ENCODE measurements at places on chromosomes 1 and 21.

- DNase-seq: no peak
Observed at GRCh38 chr1:175270361-175270760, 77.8 kb upstream of the KIAA0040 start.

- no peak for DNase-seq
Observed at GRCh38 chr1:226985239-226985838, 45.2 kb downstream of the COQ8A start.

- DNase-seq: no peak
Observed at GRCh38 chr1:175405766-175406165, 213.2 kb upstream of the KIAA0040 start.

DNA sequence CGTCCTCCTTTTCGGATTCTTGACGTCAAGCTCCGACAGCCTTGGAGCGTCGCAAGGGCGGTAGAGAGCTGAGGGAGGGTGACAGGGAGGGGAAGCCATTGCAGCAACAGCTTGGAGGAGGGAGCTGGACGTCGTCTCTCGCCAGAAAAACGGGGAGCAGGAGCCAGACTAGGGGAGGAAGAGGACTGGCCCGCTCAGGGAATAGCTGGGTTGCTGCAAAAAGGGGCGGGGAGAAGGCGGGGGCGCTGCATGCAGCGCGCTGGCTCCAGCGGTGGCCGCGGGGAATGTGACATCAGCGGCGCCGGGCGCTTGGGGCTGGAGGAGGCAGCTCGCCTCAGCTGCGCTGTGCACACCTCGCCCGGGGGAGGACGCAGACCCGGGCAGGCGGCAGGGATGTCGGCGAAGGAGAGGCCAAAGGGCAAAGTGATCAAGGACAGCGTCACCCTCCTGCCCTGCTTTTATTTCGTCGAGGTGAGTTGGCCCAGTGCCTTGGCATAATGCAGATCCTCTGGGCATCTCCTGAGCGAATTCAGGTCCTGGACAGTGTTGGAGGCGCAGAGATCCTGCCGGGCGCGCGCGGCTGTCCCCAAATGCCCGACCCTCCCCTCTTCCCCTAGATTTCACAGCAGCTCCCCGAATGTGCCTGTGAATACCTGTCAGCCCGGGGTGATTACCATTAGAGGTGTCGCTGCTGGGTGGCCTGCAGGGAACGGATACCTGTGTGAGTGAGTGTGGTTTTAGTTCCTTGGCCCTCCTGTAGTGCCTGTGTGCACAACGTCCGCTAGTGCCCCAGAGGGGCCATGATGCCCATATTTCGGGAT lies at the start of gene PLPPR4:
Gene PLPPR4 (plus strand): TSS at position 292 of the 821 bp plus-strand sequence. CDS start 102 bp downstream, at position 394.
- peak; percentile 75 for DNase-seq

- peak; percentile 31 for DNase-seq
Observed at GRCh38 chr1:10693497-10694273, 102.8 kb downstream of the CASZ1 start.

DNA sequence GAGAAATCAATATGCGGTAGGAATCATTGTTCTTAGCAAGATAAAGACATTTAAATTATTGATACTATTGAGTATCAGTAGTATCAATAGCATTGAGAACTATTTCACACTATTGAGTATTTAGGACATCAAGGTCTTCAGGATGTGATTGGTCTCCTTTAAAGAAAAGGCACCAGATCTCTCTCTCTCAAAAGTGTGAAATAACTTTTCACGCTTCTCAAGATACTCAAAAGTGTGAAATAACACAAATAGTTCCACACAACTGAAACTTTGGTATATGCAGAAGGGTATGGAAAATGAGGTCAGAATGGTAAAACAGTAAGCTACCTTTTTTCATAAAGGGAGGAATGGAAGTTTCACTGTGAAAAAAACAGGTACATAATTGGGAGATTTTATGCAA lies 6.7 kb upstream of the PYHIN1 start:
- DNase-seq: no peak

Measured in head of caudate nucleus (tissue), 42 donors.